NCI-H524 (cell line): ENCODE measurements at places on chromosomes 3 and 15.
A peak's percentile ranks its signal among the peaks of the same experiment; 100 is the strongest.

- DNase-seq = no peak
Observed at GRCh38 chr3:133452641-133453319, 52.9 kb downstream of the BFSP2 start.

- DNase-seq = no peak
Observed at GRCh38 chr15:95556866-95557225, 773.7 kb upstream of the NR2F2 start.

- peak; percentile 55 for DNase-seq
Observed at GRCh38 chr3:38138349-38139190, at the start of gene MYD88. Gene MYD88 (plus strand): TSS chr3:38138661. CDS start chr3:38138701, 40 bp downstream.

GRCh38 chr15:85649372-85649771 lies 145.4 kb downstream of the KLHL25 start:
- DNase-seq = no peak

DNA sequence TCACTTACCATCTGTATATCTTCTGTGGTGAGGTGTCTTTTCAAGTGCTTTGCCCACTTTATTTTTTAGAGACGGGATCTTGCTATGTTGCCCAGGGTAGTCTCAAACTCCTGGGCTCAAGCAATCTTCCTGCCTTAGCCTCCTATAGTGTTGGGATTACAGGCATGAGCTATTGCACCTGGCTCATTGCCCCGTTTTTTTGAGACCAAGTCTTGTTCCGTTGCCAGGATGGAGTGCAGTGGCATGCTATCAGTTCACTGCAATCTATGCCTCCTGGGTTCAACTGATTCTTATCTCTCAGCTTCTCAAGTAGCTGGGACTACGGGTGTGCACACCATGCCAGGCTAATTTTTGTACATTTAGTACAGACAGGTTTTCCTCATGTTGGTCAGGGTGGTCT lies 52.5 kb upstream of the TTBK2 start:
- no peak for DNase-seq

GRCh38 chr15:78083687-78084448 lies 6.4 kb upstream of the TBC1D2B start:
- DNase-seq = no peak

DNA sequence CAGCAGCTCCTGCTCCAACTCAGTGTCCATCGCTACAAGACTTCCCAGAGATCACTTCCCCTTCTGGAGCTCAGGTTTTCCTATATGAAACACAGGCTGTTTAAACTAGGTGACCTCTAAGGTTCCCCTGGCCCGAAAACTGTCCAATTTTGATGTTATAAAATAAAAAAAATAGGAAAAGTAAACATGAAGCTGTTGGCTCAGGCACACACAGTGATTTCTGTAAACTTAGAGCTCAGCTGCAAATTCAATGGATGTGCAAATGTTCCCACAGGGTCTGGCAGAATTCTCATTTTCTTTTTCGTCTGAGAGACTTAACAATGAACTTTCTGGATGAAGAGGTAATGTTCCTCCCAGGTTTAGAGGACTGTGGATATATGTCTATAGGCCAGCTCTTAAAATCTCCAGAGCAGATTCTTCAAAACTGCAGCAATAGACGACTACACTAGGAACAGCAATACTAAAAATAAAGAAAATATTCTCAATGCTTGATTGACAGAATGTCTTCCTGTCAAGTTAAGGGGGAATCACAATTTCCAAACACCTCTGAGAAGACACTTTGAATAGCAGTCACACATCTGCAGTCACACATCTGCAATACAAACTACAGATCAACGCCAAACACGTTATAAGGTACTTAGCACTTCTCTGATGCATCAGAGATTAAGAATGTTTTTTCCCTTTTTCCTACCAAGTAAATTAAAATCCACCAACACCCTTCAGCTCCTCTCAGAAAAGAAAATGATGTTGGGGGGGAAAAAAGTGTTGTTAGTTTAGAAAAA lies 2.8 kb downstream of the NUP210 start:
- DNase-seq = no peak

DNA sequence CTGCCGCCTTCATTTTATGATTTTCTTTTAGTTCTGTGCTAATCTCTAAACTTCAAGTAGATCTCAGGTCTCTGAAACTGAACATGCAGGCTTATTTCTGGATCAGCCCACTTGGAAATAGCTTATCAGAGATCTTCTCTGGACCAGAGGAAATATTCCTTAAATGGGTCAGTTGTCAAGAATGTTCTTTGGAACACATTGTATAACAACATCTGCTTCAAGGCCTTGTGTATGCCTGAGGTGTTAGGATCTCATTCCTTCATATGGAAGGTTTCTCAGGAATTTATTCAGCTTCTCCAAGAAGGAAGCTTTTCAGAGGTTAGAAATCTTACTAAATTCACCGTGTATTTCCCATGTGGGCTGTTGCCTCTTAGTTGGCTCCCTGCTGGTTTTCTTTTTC lies 47.4 kb downstream of the SYN2 start:
- DNase-seq = no peak

- peak; percentile 89 for DNase-seq
Observed at GRCh38 chr3:4198491-4198890, 104.7 kb upstream of the SETMAR start.

DNA sequence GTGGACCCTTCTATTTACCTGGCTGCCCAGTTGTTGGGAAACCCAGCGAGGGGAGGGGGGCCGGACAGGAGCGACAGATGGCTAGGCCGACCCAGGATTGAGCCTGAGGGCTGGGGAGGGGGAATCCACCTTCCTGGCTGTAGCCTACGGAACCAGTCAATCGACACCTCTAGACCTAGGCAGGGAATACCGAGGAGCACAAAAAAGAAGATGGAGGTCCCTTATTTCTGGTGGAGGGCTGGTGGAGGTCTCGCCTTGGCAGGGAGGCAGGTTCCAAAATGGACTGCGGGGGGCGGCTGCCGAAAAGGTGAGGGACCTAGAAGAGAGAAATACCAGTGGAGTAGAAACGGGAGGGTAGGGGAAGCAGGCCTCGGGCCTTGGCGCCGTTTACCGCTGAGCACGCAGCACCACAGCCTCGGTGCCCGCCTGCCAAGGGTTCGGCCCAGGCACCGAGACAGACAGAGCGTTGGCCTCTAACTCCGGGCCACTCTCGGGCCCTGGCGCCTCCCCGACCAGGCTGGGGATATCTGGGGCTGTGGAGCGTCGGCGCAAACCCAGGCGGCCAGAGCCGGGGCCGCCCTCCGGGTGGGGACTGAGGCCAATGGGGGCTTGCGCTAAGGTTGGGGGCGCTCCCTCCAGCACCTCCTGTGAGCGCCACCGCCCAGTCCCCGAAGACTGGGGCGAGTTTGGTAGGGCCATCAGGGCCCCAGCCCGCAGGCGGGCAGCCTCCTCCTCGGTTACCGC lies 1.6 kb downstream of the ANKRD63 start:
- DNase-seq = no peak

- DNase-seq = peak; percentile 25
Observed at GRCh38 chr15:22979238-22980188, 655 bp downstream of the CYFIP1 start.

DNA sequence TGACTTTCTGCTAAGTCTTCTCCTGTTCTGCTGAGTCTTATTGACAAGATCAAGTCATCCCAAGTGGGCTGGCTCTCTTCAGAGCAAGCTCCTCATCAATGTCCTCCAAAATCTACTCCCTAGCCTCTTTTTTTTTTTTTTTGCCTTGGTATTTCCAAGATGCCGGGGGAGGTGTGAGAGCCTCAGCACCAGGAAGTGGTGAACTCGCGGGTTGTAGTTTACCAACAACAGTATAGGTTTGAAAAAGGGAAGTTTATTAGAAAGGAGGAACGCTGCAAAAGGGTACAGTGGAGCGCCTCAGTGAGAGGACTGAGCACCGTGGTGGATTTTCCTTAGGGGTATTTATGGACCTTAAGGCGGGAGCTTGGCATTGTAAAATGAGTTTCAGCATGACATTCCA lies 94.3 kb upstream of the SGO1 start:
- no peak for DNase-seq

GRCh38 chr3:58754074-58754473 lies 87.5 kb upstream of the FAM3D start:
- no peak for DNase-seq

DNA sequence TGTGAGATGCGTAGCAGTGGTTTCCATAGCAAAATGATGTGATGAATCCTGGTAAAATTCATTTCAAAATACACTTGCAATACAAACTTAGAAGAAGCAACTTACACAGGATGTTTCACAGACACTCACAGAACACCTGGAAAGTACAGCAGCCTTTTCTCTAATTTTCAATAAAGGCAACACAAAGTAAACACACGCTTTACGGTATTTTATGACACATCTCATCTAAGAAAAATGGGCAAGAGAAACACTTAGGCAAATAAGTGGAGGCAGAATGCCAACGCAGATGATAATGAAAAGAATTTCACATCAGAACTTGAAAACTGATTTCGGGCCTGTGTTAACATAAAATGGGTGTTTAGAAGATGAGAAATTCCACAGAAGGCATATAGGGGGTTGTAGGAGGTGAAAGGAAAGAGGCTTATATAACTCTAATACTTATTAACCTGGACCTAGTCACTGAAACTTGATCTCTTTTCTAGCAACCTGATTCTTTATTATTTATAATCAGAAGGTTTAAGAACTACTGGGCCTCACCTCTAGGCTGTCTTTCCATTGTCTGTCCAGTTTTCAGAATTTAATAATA lies 25.6 kb upstream of the MAP3K13 start:
- peak; percentile 35 for DNase-seq

DNA sequence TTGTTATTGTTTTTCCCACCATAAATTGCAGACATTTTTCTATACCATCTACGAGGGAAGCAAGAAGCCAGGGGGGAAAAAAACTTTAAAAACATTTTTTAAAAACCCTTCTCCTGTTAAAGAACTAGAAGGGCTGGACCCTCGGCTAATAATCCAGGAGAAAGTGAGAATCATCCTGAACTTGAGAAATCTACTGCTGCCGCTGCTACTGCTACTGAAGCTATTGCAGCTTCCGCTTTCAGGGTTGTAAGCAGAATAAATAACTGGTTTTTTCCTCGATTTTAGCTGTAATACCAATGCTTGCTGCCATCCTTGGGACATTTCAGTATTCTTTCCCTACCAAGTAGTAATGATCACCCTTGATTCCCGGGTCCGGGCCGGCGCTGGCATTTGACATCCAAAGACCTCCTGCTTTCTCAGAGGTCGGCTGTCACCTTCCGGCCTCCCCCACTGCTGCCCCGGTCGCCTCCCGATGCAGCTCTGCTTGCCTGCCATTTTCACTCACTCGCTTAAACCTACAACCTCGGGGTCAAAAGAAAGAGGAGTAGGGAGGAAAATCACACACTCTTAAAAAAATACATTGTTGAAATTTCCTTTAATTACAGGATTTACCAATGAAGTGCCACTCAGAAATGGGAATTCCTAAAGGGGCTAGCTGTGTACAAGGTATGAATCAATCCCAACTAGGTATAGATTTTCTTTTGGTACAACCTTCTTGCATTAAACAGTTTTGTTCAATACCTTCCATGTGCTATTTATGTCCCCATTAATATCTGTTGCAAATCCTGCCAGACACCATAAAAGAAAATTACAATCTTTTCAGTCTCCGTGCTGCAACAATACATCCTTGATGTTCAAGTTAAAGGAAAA lies 674 bp upstream of the MECOM start:
- DNase-seq = peak; percentile 34

DNA sequence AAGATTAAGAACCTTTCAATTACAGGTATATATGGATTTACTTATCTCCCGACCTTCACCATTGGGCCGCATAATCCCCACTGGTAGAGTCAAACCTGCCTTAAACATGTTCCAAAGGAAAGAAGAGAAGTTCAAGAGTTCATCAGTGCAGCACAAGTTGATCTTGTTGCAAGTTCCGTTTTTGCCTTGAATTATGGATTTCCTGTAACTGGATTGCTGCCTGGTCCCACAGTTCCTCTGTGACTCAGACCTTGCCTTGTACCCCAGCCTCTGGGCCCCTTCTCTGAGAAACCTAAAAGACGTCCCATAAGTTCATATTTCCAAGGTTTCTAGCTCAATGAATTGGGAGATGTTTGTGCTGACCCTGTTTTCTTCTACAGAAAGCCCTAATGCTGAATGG lies 112.5 kb upstream of the THBS1 start:
- DNase-seq = no peak

DNA sequence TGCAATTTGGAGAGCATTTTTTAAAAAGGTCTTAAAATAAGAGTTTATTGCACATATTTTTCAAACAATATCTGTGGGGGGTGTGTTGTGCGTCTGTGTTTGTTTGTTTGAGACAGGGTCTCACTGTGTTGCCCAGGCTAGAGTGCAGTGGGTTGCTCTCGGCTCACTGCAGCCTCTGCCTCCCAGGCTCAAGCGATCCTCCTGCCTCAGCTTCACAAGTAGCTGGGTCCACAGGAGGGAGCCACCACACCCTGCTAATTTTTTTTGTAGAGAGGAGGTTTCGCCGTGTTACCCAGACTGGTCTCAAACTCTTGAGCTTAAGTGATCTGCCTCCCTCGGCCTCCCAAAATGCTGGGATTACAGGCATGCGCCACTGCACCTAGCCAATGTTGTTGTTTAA lies 2.7 kb downstream of the MLF1 start:
- DNase-seq = no peak

- DNase-seq = peak; percentile 16
Observed at GRCh38 chr3:154745929-154746328, 315.9 kb upstream of the GPR149 start.

DNA sequence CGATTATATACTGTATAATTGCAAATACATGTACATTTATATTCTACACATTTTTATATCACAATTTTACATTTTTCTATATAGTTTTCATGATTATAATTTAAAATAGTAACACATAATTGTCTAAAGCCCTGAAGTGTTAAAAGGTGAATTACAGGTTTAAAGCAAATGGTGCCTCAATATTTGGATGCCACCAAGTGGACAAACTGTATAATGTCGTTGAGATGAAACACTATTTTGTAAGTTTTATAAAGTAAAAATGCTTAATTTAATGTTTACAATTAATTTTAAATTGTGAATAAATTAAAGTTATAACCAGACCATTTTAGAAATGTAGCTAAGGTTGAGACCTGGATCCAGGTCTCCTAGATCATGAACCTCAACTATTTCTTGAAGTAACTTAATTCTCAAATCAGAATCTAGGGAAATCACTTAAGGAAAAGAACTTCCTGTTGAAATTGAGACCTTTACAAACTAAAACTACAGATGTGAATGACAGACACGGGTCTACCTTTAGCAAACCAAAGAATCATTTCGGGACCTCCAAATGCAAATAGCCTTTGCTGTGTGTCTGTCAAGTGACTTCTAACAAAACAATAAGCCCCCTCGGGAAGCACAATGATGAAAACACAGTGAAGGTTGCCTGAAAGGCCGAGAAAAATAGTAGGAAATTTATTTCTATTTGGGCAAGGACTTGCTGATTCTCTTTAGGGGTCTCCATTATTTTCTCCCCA lies 37.8 kb downstream of the EHHADH start:
- DNase-seq = no peak
